ENCODE measurements at places on chromosomes 11 and 22. TPM values are rescaled to one million over a fixed set of nuclear protein-coding genes. Genes with fewer than 3 reads are reported as not detected.

Gene SYTL2
- 4.7 TPM for total RNA-seq

Gene DRD2
- total RNA-seq: 0.73 TPM

Gene SERGEF
- total RNA-seq: 32.4 TPM

Gene LRRC32
- 0.14 TPM for total RNA-seq

Gene VWCE
- 40.1 TPM for total RNA-seq

DNA sequence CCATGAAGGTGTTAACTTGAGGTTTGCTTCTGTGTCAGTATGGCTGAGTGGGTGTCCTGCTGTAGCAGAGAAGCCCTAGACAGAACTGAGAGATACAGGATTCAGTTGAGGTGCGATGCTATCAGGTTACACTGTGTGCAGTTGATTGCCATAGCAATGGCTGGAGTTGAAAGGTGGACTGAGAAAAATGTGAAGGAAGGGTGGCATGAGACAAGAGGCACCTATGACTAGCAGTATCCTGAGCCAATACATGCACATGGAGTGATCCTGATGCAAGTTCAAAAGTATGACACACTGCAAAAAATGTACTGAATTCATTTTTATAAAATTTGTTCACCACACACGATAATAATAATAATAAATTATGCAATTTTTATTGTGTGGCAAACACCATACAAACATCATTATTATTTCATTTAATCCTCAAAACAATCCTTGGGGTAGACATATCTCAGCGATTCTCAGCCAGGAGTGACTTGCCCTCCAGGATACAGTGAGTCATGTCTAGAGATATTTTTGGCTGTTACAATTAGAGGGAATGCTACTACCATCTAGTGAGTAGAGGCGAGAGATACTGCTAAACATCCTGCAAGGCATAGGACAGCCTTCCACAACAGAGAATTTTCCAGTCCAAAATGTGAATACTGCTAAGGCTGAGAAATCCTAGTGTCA is 3.9 kb upstream of the PIWIL4 start:
- no peak for DNase-seq

DNA sequence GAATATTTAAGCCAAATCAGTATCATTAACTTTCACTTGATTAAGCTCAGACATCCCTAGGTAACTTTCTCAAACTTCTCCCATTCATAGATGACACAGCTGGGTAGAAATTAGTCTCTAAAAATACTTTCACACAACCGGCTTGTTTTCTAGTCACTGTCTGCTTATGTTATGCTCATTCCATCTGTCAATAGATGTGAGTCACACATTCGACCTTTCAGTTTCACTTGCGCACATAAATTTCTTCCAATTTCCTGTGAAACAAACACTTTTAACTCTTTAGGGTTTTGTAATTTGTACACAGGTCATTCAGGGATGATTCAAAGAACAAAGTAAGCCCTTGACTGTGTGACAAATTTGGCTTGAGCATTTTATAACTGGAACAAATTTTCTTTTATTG is 723.0 kb downstream of the KCNA4 start:
- no peak for DNase-seq

GRCh38 chr22:46108564-46109473 is 41.5 kb upstream of the PPARA start:
- no peak for DNase-seq

GRCh38 chr11:100581318-100581717 is 105.8 kb upstream of the ARHGAP42 start:
- no peak for DNase-seq

GRCh38 chr22:20578707-20579106 is 71.3 kb downstream of the MED15 start:
- no peak for DNase-seq

DNA sequence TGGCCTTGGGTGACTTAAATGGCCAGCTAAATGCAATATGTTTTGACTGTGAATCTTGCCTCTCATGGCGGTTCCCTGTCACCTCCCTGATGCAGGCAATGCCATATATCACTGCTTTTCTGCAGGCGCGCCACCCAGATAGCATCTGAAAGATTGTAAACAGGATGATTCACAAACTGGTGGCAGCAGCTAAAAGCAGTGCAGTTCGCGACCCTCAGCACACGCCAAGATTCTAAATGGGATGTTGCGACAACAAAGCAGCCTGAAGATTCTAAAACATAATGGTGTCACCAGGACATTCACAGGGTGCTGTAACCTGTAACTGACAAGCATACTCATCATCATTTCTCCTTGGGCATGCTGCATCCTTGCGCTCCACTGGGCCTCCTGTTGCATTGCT is 440.4 kb upstream of the CADM1 start:
- DNase-seq: no peak

Measured in progenitor cell of endocrine pancreas (in vitro differentiated cells).